Peyer's patch (tissue), 4 donors: ENCODE measurements at places on chromosomes 6 and 20. TPM values are rescaled to one million over a fixed set of nuclear protein-coding genes. Genes with fewer than 3 reads are reported as not detected.
A peak's percentile ranks its signal among the peaks of the same experiment; 100 is the strongest.

The C6orf163 gene
- total RNA-seq: 8.1 TPM

The PHACTR3 gene
- 28.4 TPM for total RNA-seq

The PNLDC1 gene
- total RNA-seq: not detected

The CST4 gene
- total RNA-seq: not detected

The RAD21L1 gene
- total RNA-seq: not detected

The UQCC2 gene
- 4.6 TPM for total RNA-seq

The PLTP gene
- 25.0 TPM for total RNA-seq

The OR2H1 gene
- not detected for total RNA-seq

- no peak for DNase-seq
- H3K27me3 ChIP-seq: no peaks in the 10 kb centered on the region
- no peak overlapping the region for H3K4me3 ChIP-seq
Observed at GRCh38 chr6:113694278-113695077, 162.7 kb upstream of the MARCKS start.

GRCh38 chr6:74447013-74447412, 751.0 kb downstream of the CD109 start:
- no peaks in the 10 kb centered on the region for H3K4me1 ChIP-seq
- no peaks in the 10 kb centered on the region for H3K36me3 ChIP-seq
- no peak overlapping the region for H3K4me3 ChIP-seq
- no peaks in the 10 kb centered on the region for H3K27me3 ChIP-seq
- no peak for DNase-seq

GRCh38 chr6:16995511-16996250, 106.2 kb upstream of the STMND1 start:
- no peak overlapping the region for H3K27ac ChIP-seq
- no peaks in the 10 kb centered on the region for H3K4me1 ChIP-seq
- no peak overlapping the region for H3K4me3 ChIP-seq
- no peaks in the 10 kb centered on the region for H3K27me3 ChIP-seq
- no peak for DNase-seq

GRCh38 chr6:142819603-142820337, 125.2 kb downstream of the HIVEP2 start:
- H3K36me3 ChIP-seq: no peaks in the 10 kb centered on the region
- H3K27me3 ChIP-seq: no peaks in the 10 kb centered on the region
- peak overlapping the region; percentile 72 for H3K27ac ChIP-seq
- H3K4me3 ChIP-seq: peak overlapping the region; percentile 39

DNA sequence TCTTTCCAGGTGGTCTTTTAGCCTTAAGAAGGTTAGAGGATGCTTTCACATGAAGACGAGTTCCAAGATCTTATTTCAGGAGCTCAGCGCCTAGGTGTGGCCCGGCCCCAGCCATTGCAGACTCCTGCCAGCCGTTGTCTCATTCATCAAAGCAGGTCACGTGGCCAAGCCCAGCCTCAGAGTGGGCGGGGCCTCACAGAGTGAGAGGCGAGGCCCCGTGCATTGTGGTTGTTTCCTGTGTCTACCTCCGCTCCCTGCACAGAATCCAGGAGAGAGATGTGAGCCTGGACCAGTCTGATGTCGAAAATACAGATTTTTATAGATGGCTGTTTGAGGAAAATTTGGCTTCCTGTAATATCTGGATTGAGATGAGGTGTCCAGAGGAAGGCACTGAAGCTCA, 49.2 kb upstream of the CST5 start:
- no peak for DNase-seq
- H3K4me1 ChIP-seq: no peaks in the 10 kb centered on the region
- no peaks in the 10 kb centered on the region for H3K27me3 ChIP-seq
- H3K36me3 ChIP-seq: no peaks in the 10 kb centered on the region
- no peak overlapping the region for H3K4me3 ChIP-seq

DNA sequence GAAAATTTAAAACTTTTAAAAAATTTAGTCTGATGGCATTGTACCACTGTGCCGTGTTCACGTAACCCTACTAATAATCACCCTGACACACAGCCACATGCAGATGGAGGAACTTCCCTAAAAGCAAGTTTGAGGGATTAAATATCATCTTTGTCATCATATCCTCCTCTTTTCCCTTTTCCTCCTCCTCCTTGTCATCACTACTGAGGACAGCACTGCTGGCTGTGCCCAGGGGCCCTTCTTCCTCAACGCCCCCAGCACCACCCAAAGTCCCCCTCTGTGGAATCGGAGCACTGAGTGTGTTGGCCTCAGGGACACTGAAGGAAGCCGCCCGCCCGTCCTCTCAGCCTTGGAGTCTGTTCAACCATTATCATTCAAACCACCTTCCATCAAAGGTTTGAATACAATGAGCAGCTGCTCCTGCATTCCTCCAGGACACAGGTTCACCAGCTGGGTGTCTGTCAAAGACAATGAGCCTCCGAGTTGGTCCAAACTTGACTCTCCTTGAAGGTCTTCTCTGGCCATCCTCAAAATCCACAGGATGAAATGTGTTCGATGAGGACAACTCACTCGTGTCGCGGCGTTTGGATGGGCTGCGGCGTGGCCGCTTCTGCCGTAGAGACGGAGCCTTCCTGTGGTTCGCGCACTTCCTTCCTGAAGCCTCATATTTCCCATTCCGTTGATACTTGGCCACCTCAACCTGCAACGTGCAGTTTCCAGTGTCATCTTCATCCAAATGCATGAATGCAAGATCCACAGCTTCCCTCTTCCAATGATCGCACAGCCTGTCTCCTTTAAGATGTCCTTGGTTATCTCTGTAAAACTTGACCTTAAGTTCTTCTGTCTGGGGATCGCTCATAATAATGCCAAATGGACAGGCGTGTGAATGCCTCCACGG, 23.3 kb downstream of the NQO2 start:
- peaks cover 4% of the 10 kb centered on the region for H3K4me1 ChIP-seq
- H3K27me3 ChIP-seq: no peaks in the 10 kb centered on the region
- H3K27ac ChIP-seq: peak overlapping the region; percentile 93
- H3K4me3 ChIP-seq: peak overlapping the region; percentile 47
- H3K36me3 ChIP-seq: peaks cover 15% of the 10 kb centered on the region

DNA sequence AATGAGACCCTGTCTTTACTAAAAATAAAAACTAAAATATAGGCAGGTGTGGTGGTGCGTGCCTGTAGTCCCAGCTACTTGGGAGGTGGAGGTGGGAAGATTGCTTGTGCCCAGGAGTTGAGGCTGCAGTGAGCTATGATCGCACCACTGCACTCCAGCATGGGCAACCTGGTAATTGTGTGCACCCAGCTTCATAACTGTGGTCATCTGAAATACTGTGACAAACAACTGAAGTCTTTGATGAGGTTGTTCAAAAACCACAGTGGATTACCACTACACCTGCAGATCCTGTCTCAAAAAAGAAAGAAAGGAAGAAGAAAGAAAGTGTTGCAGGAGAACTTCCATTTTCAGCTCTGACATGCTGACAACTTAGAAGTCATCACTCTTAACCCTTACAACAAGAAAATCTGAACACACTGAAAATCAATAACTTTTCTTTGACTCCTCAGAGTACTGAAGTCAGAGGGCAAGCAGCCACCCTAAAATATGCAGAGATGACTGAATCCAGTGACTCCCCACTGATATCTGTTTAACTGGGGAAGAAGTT, 13.8 kb upstream of the ZBP1 start:
- H3K27me3 ChIP-seq: no peaks in the 10 kb centered on the region
- no peak for DNase-seq
- H3K36me3 ChIP-seq: no peaks in the 10 kb centered on the region
- no peak overlapping the region for H3K4me3 ChIP-seq
- no peaks in the 10 kb centered on the region for H3K4me1 ChIP-seq

GRCh38 chr6:7763881-7764280, 38.0 kb downstream of the BMP6 start:
- H3K27ac ChIP-seq: no peak overlapping the region
- no peak for DNase-seq
- H3K4me3 ChIP-seq: no peak overlapping the region
- H3K36me3 ChIP-seq: no peaks in the 10 kb centered on the region
- no peaks in the 10 kb centered on the region for H3K27me3 ChIP-seq
- H3K4me1 ChIP-seq: no peaks in the 10 kb centered on the region

- no peak overlapping the region for H3K4me3 ChIP-seq
- DNase-seq: no peak
- H3K4me1 ChIP-seq: no peaks in the 10 kb centered on the region
- no peaks in the 10 kb centered on the region for H3K27me3 ChIP-seq
- no peaks in the 10 kb centered on the region for H3K36me3 ChIP-seq
- H3K27ac ChIP-seq: no peak overlapping the region
Observed at GRCh38 chr6:168097621-168098430, 18.8 kb upstream of the FRMD1 start.

- DNase-seq: no peak
- no peaks in the 10 kb centered on the region for H3K36me3 ChIP-seq
- peaks cover 23% of the 10 kb centered on the region for H3K4me1 ChIP-seq
- H3K4me3 ChIP-seq: no peak overlapping the region
- no peaks in the 10 kb centered on the region for H3K27me3 ChIP-seq
Observed at GRCh38 chr6:37239526-37239925, 18.0 kb upstream of the TBC1D22B start.

DNA sequence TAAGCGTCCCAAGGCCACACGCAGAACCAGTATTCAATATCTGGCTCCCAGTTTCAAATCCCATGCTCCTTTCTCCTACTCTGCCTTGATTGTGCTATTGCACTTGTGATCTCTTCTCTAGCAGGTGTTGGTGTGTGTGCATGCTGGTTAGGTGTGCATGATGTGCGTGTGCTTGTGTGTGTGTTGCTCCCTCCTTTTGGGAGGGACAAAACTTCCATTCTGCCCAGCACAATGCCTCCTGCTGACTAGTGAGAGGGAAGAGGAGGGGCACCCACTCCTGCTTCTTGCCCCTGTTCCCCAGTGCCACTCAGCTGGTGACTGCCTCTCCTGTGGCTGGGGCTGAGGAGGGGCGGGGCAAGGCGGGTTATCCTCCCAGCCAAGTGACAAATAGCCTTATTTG, 19.7 kb downstream of the CD40 start:
- H3K27me3 ChIP-seq: no peaks in the 10 kb centered on the region
- H3K27ac ChIP-seq: no peak overlapping the region
- no peaks in the 10 kb centered on the region for H3K36me3 ChIP-seq

DNA sequence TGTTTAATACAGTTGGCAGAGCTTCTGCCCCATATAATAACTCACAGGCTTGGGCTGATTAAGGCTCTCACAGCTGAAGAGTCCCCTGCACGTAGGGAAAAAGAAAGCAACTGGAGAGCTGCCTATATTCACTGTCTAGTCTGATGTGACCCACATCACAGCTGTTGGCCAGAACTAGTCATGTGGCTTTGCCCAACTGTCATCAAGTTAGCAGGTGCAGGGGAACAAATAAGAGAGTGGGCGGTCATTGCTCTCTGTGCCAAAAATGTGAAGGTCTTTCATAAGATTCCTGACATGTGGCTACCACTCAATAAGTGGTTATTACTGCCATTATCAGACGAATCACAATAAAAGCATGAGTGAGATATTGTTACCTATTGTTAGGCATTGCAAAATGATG, 665.2 kb downstream of the DOK5 start:
- DNase-seq: no peak
- no peaks in the 10 kb centered on the region for H3K4me1 ChIP-seq
- H3K27ac ChIP-seq: no peak overlapping the region
- H3K4me3 ChIP-seq: no peak overlapping the region
